Heart right ventricle (tissue), 16 donors: ENCODE measurements at places on chromosomes 6 and 20. TPM values are rescaled to one million over a fixed set of nuclear protein-coding genes. Genes with fewer than 3 reads are reported as not detected.

- no peak overlapping the region for H3K4me3 ChIP-seq
- no peak overlapping the region for H3K27ac ChIP-seq
- DNase-seq: no peak
- no peaks in the 10 kb centered on the region for H3K4me1 ChIP-seq
- H3K27me3 ChIP-seq: peaks cover 4% of the 10 kb centered on the region
- no peaks in the 10 kb centered on the region for H3K36me3 ChIP-seq
These were observed 28.1 kb upstream of the MTCL3 start for GRCh38 chr6:127547215-127547614.

The CST4 gene
- total RNA-seq: not detected

The FOXC1 gene
- 4.5 TPM for total RNA-seq

- H3K4me3 ChIP-seq: no peak overlapping the region
- H3K27me3 ChIP-seq: no peaks in the 10 kb centered on the region
- H3K27ac ChIP-seq: no peak overlapping the region
- no peaks in the 10 kb centered on the region for H3K4me1 ChIP-seq
These were observed 12.1 kb upstream of the NDUFAF4 start for GRCh38 chr6:96909811-96910210.

DNA sequence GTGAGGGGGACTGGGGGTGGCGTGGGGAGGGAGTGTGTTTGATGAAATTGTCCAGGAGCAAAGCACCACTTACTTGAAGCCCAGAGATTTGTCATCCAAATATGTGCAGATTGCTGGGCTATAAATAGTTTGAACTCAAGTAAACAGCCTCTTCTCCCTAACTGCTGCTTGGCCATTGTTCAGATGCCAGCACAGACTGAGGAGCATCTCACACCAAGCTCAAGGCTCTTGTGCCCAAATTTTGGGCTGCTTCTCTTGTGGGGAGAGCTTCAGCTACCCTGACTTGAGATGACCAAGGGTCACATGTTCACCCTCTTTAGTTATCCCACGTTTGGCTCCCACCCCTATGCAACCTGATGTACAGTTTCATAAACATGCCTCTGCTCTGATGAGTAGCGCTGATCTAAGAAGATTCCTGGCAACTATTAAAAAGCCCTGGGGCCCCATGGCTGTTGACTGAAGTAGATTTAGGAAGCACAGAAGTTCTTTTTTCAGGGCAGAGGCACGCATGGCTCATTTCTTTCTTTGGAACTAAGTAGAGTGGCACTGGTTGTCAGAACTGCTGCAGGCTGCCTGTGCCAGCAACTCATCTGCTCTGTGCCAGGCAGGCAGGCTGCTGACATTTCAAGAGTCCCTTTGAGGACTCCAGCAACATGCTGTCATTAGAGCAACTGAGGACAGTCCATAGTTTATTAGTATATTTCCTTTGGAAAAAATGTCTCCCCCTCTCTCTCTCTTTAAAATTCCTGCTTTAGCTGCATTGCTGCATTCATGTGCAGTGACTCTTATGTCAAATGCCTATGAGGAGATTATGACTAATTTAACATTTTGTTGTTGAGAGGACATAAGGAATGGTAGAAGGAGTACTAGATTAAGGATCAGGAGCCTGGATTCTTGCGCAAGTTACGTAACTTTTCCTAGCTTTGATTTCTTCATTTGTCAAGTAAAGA lies 9.6 kb upstream of the PKIG start:
- peaks cover 55% of the 10 kb centered on the region for H3K4me1 ChIP-seq
- H3K36me3 ChIP-seq: no peaks in the 10 kb centered on the region
- no peaks in the 10 kb centered on the region for H3K27me3 ChIP-seq
- peak overlapping the region; percentile 83 for H3K27ac ChIP-seq

The FBXO5 gene
- total RNA-seq: 1.4 TPM
